ENCODE measurements at places on chromosomes 1 and 21.
A peak's percentile ranks its signal among the peaks of the same experiment; 100 is the strongest.

GRCh38 chr1:204301171-204301957 is 58.4 kb downstream of the PLEKHA6 start:
- DNase-seq = no peak

DNA sequence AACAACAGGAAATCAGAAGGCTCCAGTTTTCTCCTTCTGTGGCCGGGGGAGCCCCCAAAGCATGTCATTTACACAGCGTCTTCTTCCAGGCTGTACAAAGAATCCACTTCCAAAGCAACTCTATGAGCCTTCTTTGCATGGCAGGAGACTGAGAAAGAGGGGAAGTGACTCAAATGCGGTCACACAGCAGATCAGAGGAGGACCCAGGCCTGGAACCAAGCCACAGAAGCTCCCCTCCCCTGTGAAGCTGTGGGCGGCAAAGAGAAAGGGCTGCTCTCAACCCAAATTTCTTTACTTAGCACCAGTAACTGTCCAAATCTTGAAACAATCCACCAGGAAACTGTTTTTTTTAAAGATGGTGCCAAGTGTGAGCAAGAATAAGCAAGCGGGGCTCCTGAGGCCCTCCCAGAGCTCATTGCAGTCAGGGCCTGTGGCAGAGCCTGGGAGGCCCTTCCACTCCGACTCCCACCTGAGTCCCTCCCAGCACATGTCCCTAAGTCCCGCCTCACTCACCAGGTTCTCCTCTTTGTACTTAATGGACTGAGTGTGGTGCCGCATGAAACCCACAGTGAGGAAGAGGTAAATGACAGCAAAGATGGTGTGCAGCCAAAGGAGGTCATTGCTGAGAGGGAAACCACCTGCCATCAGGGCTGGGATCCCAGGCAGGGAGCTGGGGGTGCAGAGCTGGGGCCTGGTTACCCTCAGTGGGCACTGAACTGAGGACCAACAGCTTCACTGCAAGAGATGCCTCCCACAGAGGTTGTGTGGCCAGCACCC is 15.9 kb downstream of the TMEM63A start:
- DNase-seq = peak; percentile 43

GRCh38 chr1:14631421-14631820 is 32.9 kb downstream of the KAZN start:
- DNase-seq = no peak

GRCh38 chr1:192766009-192766625 is 42.7 kb upstream of the RGS2 start:
- DNase-seq = no peak

- no peak for DNase-seq
Measured at GRCh38 chr1:167882376-167882775, 31.6 kb downstream of the ADCY10 start.

- DNase-seq = no peak
Measured at GRCh38 chr1:61579802-61580201, 145.1 kb downstream of the TM2D1 start.

- no peak for DNase-seq
Measured at GRCh38 chr21:34330055-34330454, 33.8 kb upstream of the KCNE2 start.

DNA sequence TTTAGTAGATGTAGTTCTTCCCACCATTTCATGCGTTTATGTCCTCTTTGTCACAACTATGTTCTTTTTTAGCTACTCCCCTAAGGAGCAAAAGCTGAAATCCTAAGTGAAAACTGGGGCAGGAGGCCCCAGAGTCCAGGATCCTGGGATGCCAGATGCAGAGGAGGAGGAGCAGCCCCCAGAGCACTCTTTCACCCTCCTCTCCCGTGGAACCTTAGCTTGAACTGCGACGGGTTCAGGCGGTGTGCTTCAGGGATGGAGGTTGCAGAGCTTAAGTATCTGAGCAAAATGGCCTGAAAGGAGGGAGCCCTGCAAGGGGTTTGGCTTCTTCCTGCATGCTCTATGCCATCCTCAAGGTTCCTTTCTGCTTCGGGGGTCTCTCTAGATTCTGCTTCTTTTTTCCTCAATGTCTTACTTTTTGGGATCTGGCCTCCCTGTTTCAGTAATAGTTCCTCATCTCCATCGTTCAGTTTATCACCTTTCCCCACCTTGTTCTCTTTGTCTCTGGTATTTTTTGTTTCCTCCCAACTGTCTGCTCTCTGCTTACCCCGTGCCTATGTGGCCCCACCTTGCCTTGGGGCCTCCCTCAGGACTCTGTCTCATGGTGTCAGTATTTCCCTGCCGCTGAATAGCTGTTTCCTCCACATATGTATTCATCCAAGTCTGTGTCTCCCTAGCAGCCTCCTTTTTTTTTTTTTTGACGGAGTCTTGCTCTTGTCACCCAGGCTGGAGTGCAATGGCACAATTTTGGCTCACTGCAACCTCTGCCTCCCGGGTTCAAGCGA is 2.7 kb upstream of the NHLH1 start:
- no peak for DNase-seq

GRCh38 chr1:158049853-158050252 is 56.4 kb downstream of the KIRREL1 start:
- DNase-seq = no peak

DNA sequence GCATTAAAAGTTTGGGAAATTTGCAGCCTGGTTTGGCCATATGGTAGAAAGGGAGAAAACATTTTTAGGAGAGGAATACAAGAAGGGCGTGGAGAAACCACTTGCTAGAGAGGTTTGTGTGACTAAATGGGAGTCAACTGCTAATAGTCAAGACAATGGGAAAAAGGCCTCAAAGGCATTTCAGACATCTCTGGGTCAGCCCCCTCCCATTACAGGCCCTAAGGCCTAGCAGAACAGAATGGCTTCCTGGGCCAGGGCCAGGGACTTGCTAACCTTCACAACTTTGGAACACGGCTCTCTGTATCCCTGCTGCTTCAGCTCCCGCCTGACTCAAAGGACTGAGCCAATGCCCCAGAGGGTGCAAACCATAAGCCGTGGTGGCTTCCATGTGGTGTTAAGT is 752.3 kb upstream of the ADAMTS5 start:
- DNase-seq = no peak

- DNase-seq = no peak
Measured at GRCh38 chr1:7967196-7967595, 5.7 kb downstream of the PARK7 start.

DNA sequence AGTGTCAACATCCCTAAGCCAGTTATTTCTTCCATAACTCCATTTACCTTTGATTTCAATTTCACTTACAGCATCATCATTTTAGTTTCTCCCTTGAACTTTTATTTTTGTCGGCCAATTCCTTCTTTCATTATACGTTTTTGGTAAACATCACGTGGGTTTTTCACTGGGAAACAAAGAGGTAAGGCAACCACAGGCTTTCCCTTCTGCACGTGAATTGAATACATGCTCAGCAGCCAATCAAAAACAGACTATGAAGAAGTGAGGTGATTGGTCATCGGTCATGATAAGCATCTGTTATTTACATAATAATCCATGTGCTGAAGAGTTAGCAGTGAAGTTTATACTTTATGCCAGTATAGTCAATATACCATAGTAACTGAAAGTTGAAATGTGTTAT is 98.7 kb downstream of the NCAM2 start:
- no peak for DNase-seq

GRCh38 chr1:207495801-207496792 is at the start of gene CR1:
Gene CR1 (plus strand): TSS chr1:207496157. CDS start chr1:207496268, 111 bp downstream.
- DNase-seq = no peak

DNA sequence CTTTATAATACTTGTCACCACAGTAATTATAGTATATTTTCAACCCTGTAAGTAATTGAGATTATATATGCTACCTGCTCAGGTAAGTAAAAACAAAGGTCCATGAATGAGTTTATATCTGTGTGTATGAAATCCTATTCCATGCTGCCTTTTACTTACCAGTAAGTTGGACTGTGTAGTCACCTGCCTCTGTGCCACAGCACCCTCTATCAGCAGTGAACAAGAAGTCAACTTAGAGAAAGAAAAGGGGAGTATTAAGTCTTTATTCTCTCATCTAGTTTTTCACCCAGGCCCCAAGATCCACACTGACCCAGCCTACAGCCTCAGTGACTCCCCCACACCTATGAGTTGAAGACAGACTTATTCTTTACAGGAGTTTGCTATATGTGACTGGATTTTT is 36.9 kb upstream of the IFI16 start:
- DNase-seq = no peak

DNA sequence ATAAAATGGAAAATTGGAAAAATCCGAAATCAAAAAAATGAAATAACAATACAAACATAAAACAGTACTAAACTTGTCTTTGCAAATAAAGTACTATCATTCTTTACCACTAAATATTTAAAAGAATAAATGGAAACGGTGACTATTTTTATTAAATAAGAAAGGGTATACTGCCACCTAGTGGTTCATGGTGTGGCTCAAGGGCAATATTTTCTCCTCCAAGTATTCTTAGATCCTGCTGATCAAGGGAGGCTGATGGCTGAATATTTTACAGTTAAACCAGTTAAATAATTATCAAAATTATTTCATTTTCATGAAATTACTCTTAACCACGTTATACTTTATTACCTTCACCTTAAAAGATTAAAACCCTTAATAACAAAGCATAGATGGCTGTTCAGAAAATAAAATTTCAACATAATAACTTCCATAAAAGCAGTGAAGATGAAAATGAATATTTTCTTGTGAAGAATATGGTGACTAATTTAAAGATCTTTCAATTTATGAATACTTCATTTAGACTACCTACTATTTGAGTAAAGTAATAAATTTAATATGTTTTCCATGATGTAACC is 1793.9 kb downstream of the NCAM2 start:
- DNase-seq = no peak

- no peak for DNase-seq
Measured at GRCh38 chr21:14584357-14585095, 38.4 kb upstream of the SAMSN1 start.

- DNase-seq = no peak
Measured at GRCh38 chr1:61568460-61569302, 156.3 kb downstream of the TM2D1 start.

DNA sequence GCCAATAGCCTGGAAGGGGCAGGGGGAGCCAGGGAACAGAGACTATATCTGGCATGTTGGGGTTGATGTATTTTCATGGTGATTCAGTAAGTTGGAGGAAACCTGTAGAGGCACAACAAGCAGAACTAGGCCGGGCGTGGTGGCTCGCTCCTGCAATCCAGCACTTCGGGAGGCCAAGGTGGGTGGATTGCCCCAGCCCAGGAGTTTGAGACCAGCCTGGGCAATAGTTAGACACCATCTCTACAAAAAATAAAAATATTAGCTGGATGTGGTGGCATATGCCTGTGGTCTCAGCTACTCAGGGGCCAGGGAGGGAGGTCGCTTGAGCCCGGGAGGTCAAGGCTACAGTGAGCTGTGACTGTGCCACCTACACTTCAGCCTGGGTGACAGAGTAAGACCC is 10.1 kb upstream of the PTCH2 start:
- no peak for DNase-seq

Measured in activated CD8-positive, alpha-beta memory T cell treated with anti-CD3 and anti-CD28 coated beads for 1 hour (primary cell).